AG04449 (cell line): ENCODE measurements at places on chromosomes 6 and 20.
A peak's percentile ranks its signal among the peaks of the same experiment; 100 is the strongest.

- DNase-seq, result no peak
Observed at GRCh38 chr20:59765599-59766177, 161.3 kb downstream of the PHACTR3 start.

GRCh38 chr6:50815436-50816114 is 3.1 kb upstream of the TFAP2B start:
- no peak for DNase-seq

GRCh38 chr20:39103732-39104131 is 141.6 kb downstream of the DHX35 start:
- no peak for DNase-seq

- no peak for DNase-seq
Observed at GRCh38 chr6:107488875-107489635, 862 bp upstream of the SOBP start.

- DNase-seq, result no peak
Observed at GRCh38 chr20:33983371-33983770, 10.3 kb upstream of the RALY start.

DNA sequence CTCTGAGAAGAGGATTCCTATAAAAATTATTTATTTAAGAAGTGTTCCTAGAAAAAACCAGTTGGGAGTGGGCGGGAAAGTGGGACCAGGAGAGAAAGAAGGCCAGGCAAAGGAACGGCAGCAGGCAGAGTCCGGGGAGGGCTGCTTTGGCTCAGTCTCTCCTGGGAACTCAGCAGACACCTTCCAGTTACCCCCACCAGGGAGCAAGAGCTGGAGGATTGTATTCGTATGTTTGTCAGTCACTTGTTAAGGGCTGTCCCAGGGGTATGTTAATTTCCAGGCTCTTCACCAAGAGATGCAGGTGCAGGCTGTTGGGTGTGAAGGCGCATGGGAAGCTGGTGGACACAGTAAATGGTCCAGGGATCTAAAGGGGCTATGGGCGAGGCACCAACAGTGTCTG is 53.0 kb upstream of the CHD6 start:
- DNase-seq, result no peak

- no peak for DNase-seq
Observed at GRCh38 chr20:16476032-16476431, 97.2 kb downstream of the KIF16B start.

GRCh38 chr6:43923376-43924221 is 153.6 kb downstream of the VEGFA start:
- no peak for DNase-seq

DNA sequence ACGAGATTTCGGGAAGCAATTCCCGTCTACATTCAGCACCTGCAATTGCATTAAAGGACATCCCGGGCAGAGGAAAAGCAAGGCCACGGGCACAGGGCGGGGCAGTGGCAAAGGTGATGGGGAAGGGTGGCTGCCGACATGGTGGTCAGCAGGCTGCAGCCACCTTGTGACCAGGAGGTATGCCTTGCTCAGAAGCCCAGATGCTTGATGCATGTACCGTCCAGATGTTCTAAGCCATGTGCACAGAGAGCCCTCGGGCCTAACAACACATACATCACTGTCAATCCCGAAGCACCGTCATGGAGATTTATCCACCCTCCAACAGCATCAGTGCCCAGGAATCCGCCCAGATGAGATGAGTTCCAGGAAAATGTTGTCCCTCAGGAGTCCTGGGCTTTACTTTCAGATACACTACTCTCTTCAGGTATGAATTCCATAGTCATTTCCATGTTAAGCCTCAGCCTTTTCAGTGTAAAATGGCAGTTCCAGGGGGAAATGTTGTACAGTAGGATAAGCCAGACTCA is 77.8 kb upstream of the FRMD1 start:
- DNase-seq, result no peak

DNA sequence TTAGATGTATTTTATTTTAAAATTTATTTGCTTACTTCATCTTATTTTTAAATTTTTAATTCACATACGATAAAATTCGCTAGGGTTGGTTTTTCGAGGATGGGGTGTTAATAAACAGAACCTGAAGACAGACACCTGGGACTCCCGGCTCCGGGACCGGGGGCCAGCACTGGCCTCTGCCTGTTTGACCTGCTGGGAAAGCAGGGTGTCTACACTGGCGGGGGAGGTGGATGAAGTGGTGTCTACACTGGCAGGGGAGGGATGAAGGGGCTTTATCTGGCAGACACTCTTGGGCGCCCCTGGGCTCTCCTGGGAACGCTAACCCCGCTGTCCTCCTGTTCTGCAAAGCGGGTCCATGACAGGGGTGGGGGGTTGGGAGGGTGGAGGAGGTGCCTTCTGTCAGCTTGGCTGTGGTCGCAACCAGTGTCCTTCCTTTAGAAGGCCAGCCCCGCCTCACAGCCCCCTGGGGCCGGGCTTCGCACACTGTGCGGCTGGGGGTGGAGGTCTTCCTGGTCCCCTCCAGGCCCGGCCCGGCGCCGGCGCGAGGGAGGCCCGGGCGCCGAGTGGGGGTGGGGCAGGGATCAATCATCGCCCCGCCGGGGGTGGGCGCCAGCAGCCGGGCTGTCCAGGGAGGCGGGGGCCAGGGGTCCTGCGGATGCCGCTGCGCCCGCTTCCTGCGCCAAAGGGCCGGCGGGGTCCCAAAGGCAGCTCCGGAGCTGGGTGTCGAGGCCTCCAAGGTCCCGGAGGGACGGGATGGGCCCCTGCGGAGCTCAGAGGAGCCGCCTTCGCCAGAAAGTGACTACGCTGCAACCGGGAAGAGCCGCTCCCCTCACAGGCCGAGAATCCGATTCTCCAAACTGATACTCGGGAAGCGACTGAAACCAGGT is 1.8 kb downstream of the GATA5 start:
- no peak for DNase-seq

- no peak for DNase-seq
Observed at GRCh38 chr6:124962639-124963415, 590 bp downstream of the RNF217 start.

DNA sequence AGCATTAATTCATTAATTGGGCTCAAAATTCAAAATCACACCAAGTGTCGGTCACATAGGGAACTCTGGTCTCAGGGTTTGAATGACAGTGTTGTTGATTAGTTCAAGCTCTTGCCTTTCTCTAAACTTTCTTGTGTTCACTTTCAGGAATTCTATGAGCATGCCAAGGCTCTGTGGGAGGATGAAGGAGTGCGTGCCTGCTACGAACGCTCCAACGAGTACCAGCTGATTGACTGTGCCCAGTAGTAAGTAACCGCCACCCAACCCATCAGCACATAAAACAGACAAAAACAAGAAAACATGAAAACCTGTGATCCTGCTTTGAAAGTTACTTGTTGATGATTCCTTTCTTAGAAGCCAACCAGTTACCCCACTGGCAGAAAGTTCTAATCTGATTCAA is 52.7 kb downstream of the GNAS start:
- DNase-seq, result no peak

- peak; percentile 98 for DNase-seq
Observed at GRCh38 chr6:141483598-141484061, 649.1 kb upstream of the GJE1 start.

- DNase-seq, result no peak
Observed at GRCh38 chr6:105646391-105646867, 243.5 kb upstream of the PREP start.

- no peak for DNase-seq
Observed at GRCh38 chr6:148790817-148791216, 44.0 kb downstream of the UST start.

GRCh38 chr6:144718431-144718830 is 433.3 kb downstream of the UTRN start:
- DNase-seq, result no peak

DNA sequence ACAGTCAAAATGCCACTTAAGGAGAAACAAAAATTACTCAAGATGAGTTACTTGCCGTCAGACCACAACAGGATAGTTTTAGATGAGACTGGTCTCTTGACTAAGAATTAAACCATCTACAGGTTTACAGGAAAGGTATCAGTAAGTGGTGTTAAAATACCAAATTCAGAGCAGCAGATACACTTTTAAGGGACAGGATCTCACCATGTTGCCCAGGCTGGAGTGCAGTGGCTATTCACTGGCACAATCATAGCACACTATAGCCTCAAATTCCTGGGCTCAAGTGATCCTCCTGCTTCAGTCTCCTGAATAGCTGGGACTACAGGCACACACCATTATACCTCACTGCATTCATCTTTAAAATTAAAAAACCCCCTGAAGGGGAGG is 4.7 kb downstream of the MCCD1 start:
- DNase-seq, result no peak

DNA sequence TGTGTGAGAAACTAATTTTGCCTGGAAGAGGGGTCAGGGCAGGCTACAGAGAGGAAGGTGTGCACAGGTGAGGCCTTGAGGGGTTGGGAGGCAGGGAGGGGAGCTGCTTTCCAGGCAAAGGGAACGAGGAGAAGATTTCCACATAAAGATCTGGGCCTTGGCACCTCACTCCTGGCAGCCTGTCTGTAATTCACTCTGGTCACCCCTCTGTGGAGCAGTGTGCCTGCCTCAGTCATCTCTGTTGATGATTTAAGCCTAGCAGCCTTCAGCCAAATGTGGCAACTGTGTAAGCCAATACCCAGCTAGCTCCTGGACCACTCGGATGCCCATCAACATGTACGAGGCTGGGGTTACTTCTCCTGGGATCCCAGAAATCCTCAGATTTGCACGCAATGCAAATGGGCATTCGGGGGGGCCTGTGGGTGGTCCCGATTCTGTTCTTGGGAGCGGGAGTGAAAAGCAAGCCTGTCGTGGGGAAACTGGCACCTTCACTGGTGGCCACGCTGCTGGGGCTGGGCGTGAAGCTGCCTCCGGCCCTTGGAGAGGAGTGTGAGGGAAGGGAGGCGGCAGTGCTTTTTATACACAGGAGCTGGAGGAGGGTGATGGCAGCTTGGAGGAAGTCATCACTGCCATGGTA is 360.4 kb downstream of the ZFAND3 start:
- DNase-seq, result no peak

- DNase-seq, result no peak
Observed at GRCh38 chr20:7031222-7031621, 263.7 kb downstream of the BMP2 start.

DNA sequence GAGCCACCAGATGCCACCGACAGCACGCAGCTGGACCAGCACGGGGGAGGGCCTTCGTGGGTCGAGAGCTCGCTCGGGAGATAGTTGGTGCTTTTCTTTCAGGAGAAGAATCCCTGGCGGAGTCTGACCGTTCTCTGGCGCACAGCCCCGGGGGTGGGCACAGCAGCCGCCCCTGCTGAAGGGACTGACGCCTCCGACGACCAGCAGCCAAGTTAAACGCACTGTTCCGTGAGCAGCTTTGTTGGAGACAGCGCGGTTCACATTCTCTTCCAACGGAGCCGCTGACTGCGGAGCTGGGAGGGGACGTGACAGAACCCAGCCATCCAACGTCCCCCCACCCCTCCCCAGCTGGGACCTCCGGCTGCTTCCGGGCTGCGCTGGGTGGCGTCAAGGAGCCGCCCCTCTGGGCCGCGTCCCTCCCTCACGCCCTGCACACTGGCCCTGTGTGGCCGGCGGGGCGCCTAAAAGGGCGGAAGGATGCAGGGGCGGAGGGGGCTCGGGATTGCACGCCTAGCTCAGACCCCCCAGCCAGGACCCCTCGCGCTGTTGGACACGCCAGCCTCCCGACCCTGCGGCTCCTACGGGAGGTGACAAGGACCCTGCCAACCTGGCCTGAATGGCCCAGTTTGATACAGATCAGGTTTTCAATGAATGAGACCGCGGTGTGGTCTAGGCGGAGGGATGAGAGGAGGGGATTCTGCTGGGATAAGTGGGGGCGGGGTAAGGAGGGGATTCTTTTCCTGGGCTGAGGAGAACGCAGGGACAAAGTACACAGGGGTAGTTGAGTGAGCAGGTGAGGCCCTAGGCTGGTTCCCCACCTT is 36.4 kb upstream of the KHDC1 start:
- DNase-seq, result no peak

GRCh38 chr6:147651249-147652063 is 143.0 kb downstream of the SAMD5 start:
- no peak for DNase-seq

DNA sequence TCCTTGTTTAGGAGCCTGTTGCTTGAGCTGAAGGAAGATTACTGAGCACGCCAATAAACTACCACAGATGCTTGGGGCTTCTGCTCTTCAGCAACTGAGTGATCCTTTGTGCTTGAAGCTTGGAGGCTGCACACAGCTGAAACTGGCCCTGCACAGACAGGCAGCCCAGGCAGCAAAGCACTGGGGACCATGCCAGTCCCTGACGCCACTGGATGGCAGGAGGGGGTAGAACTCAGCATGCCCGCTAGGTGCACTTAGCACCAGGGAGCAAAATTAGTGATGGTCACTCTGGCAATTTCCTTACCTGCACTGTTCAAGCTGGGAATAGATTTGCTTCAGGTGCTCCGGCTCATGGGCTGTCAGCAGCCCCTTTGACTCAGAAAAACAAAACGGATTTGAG is 91.5 kb downstream of the FAM50B start:
- DNase-seq, result no peak

DNA sequence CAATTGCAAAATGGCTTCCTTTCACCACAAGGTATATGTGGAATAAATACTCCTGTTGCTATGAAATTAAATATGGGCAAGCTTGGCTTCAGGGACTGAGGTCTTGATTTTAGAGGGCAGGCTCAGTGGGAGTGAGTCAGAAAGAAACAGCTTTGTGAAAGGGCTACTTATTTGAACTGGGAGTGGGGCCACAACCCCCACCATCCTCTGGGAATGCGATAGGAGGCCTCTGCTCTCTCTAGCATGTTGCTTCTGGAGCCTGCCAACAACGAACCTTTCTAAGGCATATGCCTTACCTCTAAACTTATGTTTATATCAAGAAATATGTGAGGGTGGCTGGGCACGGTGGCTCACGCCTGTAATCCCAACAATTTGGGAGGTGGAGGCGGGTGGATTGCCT is 149.7 kb downstream of the LRRC1 start:
- DNase-seq, result no peak

- no peak for DNase-seq
Observed at GRCh38 chr20:2238601-2239000, 57.2 kb upstream of the TGM3 start.

DNA sequence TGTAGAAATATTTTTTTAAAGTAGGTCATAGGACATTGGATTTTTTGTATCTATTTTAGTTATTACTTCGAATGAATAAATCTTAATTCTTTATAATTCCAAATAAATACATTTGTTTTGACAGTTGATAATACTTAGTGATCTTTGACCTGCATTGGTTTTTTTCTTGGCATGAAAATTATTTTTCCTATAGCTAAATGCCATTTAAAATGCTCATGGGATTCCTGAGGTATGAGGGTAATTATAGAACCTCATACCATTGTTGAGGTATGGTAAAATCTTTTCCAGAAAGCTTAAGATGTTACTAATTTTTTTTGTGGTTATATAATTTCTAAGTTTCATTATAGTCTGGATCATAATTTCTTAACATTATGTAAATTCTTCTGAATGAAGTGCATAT is 8.3 kb downstream of the PM20D2 start:
- DNase-seq, result no peak

GRCh38 chr6:1704711-1705110 is 95.0 kb downstream of the FOXC1 start:
- DNase-seq, result no peak

GRCh38 chr6:109611502-109611901 is 79.5 kb downstream of the AK9 start:
- no peak for DNase-seq
